ENCODE measurements at places on chromosomes 5 and 9. TPM values are rescaled to one million over a fixed set of nuclear protein-coding genes. Genes with fewer than 3 reads are reported as not detected.

PNPLA7 gene
- total RNA-seq = 7.2 TPM

- H3K36me3 ChIP-seq = no peaks in the 10 kb centered on the region
- no peaks in the 10 kb centered on the region for H3K27me3 ChIP-seq
- H3K27ac ChIP-seq = no peak overlapping the region
- no peak overlapping the region for H3K4me3 ChIP-seq
- DNase-seq = no peak
- peaks cover 60% of the 10 kb centered on the region for H3K4me1 ChIP-seq
These were observed 157.3 kb upstream of the DAPK1 start for GRCh38 chr9:87340391-87340790.

GRCh38 chr5:74426506-74426905 lies 214.0 kb downstream of the ENC1 start:
- peaks cover 3% of the 10 kb centered on the region for H3K4me1 ChIP-seq
- no peak for DNase-seq
- no peak overlapping the region for H3K27ac ChIP-seq
- no peaks in the 10 kb centered on the region for H3K27me3 ChIP-seq
- no peak overlapping the region for H3K4me3 ChIP-seq

ABO gene
- total RNA-seq = not detected

- no peaks in the 10 kb centered on the region for H3K4me1 ChIP-seq
- no peaks in the 10 kb centered on the region for H3K27me3 ChIP-seq
- no peaks in the 10 kb centered on the region for H3K36me3 ChIP-seq
- no peak for DNase-seq
- H3K27ac ChIP-seq = no peak overlapping the region
These were observed 161.1 kb downstream of the TARS1 start for GRCh38 chr5:33601881-33602280.

- no peaks in the 10 kb centered on the region for H3K4me1 ChIP-seq
- peaks cover 5% of the 10 kb centered on the region for H3K36me3 ChIP-seq
- H3K4me3 ChIP-seq = no peak overlapping the region
These were observed 57.9 kb downstream of the EXD3 start for GRCh38 chr9:137365056-137365455.

- peak overlapping the region; percentile 78 for H3K27ac ChIP-seq
- peaks cover 23% of the 10 kb centered on the region for H3K4me1 ChIP-seq
- peaks cover 2% of the 10 kb centered on the region for H3K36me3 ChIP-seq
- no peaks in the 10 kb centered on the region for H3K27me3 ChIP-seq
These were observed 136.9 kb downstream of the SIL1 start for GRCh38 chr5:139061274-139061673.

DNA sequence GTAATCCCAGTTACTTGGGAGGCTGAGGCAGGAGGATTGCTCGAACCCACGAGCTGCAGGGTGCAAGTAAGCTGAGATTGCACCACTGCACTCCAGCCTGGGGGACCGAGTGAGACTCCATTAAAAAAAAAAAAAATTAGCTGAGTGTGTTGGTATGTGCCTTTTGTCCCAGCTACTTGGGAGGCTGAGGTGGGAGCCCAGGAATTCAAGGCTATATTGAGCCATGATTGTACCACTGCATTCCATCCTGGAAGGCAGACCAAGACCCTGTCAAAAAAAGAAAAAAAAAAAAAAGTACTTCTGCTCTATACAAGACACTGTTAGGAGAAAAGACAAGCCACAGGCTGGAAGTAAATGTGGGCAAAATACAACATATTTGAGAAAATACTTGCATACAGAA lies 68.5 kb upstream of the FBXW11 start:
- H3K27ac ChIP-seq = no peak overlapping the region
- peaks cover 27% of the 10 kb centered on the region for H3K36me3 ChIP-seq
- peak overlapping the region; percentile 14 for H3K4me3 ChIP-seq
- no peaks in the 10 kb centered on the region for H3K27me3 ChIP-seq
- DNase-seq = no peak

TPPP gene
- 0.13 TPM for total RNA-seq

- no peak overlapping the region for H3K27ac ChIP-seq
- H3K4me1 ChIP-seq = peaks cover 7% of the 10 kb centered on the region
- H3K4me3 ChIP-seq = no peak overlapping the region
- no peaks in the 10 kb centered on the region for H3K27me3 ChIP-seq
These were observed 6.3 kb downstream of the SLC25A51 start for GRCh38 chr9:37897665-37898064.

PITX1 gene
- total RNA-seq = not detected

All from osteocyte (in vitro differentiated cells).